Stimulated activated CD8-positive, alpha-beta memory T cell treated with anti-CD3 and anti-CD28 coated beads, Interleukin-2, amount 100 ng/mL, for 48 hours (primary cell): ENCODE measurements at places on chromosomes 7 and 10.

- DNase-seq = no peak
These were observed 192.4 kb upstream of the SH2B2 start for GRCh38 chr7:102094316-102094650.

DNA sequence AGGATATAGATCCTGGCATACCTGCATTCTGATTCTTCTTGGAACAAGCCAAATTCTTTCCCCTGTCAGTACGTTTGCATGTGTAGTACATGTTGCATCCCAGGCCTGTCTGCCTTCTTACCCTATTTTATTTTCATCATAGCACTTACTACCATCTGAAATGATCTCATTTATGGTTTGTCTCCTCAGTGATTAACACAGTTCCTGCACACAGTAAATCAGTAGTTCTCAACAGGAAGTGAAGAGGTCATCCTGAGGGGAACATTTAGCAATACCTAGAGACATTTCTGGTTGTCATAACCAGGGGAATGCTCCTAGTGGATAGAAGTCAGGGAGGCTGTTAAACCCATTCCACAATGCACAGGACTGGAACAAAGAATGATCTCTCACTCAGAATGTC lies 38.2 kb upstream of the SLC26A4 start:
- no peak for DNase-seq

DNA sequence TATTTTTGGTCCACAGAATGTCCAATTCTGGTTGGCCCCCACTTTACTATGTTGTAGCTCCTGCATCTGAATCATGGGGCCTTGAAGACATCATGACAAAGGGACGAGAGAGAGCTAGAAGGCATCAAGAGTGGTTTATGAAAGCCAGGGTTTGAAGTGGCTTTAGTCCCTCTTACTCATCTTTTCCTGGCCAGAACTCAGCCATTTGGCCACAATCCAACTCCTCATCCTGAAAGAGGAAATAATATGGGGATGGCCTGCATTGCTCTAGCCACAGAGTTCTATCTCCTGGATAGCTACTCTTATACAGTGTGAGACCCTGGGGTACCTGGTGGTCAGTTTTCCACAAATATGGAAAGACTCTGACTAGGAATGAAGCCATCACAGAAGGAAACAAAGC lies 418.9 kb downstream of the XPNPEP1 start:
- DNase-seq = no peak

DNA sequence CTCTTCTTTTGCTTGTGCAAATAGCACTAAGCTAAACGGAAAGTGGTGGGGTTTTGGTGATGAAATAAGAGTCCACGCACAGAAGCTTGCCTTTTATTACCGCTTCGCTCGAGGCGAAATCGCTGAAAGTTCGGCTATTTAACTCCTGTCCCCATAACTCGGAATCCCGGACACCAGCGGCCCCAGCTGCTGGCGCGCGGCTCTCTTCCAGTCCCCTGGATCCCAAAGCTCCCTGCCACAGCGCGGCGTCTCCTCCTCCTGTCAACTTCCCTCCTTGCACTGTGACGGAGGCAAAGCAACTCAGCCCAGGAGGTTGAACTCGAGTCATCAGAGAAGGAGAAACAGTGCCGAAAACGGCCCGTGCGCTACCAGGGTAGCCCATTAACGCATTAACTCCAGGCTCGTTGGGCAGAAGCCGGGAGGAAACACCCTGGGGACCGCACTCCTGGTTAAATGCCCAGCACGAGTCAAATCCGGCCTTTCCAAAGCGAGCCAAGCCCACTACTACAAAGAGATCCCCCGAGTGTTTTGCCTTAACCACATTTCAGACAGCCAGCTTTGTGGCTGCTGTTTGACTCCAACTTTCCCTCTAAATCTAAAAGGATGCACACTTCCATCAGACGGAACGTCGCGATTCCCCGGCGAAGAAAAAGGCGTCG lies 1.3 kb downstream of the SEMA3D start:
- no peak for DNase-seq

DNA sequence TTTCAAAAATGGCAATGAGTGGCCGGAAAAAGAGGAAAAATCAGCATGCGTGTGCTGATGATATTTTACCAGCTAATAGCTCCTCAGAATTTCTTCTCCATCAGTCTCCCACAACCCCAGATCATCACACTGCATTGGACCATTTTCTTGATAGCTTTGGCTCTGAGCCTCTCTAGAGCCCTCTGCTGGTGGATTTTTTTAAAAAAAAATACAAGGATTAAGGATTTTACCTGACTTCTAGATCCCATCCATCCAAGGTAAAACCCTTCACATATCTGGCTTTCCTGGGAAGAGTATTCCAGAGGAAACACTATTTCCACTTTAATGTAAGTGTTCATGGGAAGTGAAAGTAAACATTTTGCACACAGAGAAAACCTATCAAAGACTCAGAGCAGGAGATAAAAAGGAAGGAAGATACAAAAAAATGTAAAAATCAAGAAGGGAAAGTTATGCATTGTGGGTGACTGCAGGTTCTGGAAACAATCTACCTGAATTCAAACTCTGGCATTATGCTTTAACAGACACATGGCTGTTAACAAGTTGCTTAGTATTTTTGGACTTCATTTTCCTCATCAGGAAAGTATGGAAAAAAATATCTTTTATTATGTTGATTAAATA lies 380.9 kb downstream of the LRRTM3 start:
- DNase-seq = no peak

DNA sequence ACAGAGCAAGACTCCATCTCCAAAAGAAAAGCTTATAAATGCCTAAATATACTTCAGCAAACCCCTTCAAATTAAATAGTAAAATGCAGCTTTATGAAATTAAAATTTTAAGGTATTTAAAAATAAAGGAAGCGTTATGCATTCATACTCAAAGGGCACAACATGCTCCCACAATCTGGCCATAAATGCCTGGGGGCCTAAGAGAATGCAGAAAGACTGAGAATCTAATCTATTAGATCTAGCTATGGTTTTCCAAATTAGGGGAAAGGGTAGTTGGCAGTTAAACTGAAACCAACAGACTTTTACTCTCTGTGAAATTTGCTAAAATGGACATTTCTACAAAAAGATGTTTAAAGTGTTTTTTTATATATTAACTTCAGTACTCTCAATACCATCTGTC lies 40.6 kb downstream of the SORBS1 start:
- DNase-seq = no peak

GRCh38 chr7:36600314-36600682 lies 124.0 kb downstream of the AOAH start:
- no peak for DNase-seq

- no peak for DNase-seq
These were observed 604.0 kb downstream of the CALN1 start for GRCh38 chr7:71808115-71808514.

DNA sequence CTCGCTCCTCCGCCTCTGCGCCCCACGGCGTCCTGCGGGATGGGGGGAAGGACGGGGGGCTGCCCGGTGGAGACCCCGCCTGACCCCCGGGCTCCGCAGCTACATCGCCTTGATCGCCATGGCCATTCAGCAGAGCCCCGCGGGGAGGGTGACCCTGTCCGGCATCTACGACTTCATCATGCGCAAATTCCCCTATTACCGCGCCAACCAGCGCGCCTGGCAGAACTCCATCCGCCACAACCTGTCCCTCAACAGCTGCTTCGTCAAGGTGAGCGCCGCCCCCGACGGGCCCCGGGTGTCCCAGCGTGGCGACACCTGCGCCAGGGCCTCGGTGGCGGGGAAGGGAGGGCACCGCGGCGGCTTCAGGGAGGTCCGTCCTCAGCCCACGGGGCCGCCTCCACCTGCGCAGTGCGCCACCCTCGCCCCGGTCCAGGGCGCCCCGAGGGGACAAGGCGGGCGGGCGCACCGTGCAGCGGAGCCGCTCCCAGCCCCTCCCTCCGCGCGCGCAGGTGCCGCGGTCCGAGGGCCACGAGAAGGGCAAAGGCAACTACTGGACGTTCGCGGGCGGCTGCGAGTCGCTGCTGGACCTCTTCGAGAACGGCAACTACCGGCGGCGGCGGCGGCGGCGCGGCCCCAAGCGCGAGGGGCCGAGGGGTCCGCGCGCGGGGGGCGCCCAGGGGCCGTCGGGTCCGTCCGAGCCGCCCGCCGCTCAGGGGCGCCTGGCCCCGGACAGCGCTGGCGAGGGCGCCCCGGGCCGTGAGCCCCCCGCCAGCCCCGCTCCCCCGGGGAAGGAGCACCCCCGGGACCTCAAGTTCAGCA lies 793 bp downstream of the FOXL3 start:
- DNase-seq = no peak

GRCh38 chr10:44344727-44345126 lies 40.2 kb downstream of the CXCL12 start:
- DNase-seq = no peak

- DNase-seq = no peak
These were observed 365.3 kb downstream of the PARD3 start for GRCh38 chr10:34449836-34450235.

- no peak for DNase-seq
These were observed 151.7 kb downstream of the RTKN2 start for GRCh38 chr10:62116896-62117295.

DNA sequence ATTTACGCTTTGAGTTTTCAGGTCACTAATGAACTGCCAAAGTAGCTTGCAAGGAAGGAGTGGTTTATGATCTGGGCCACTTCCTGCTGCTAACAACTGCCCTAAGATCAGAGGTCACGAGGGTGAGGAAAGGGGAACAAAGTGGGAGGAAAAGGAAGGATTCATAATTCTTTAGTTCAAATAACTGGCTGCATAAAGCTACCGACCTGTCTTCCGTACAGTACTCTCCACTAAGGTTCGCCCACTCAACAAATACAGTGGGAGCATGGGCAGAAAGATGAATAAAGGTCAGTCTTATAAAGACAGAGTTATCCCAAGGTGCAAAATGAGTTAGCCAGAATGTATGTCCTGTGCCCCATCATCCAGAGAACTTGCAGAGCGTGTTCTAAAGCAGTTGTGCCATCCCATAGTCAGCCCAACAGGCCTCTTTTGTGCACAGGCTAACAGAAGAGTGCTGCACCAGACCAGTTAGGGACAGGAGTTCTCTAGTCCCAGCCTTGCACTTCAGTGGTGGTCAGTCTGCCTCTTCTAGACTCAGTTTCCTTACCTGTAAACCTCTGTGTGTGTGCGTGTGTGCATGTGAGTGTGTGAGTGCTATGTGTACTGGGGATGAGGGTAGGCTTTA lies 65.9 kb downstream of the CREB3L2 start:
- no peak for DNase-seq

GRCh38 chr7:47326220-47326619 lies 255.7 kb downstream of the TNS3 start:
- no peak for DNase-seq

- DNase-seq = no peak
These were observed 43.4 kb downstream of the PTTG1IP2 start for GRCh38 chr7:90512821-90513254.

GRCh38 chr10:128463991-128464760 lies 338.0 kb upstream of the MKI67 start:
- DNase-seq = no peak

DNA sequence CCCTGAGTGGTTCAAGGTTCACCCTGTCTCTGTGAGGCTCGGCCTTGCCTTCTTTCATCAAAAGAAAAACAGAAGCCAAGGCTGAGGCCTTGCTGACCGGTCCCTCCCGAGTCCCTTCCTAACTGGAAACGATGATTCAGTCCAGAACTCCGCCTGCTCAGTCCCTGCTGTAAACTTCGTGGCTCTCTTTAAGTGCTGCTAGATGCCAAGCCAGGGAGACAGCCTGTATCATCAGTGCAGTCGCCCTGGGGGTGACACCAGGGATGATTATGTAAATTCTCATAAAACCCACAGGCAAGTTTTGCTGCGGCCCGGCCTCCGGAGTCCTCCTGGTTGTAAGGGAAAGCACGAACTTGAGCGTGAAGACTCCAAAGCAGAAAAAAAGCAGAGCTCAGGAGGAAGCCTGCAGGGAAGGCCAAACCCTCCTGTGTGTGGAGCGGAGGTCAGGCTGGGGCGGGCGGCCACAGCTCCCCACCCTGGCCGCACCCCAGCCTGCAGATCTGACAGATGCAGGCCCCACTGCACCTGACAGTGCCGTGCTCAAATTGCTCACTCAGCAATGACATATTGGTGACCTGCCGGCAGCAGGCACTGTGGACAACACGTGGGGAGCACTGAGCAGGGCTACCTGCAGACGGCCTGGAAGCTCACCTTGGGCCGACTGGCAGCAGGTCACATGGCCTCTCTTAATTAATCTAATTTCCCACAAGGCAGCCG lies 123.4 kb downstream of the DYNC2I1 start:
- DNase-seq = no peak

- no peak for DNase-seq
These were observed 60.1 kb downstream of the CFAP46 start for GRCh38 chr10:132882069-132882951.

DNA sequence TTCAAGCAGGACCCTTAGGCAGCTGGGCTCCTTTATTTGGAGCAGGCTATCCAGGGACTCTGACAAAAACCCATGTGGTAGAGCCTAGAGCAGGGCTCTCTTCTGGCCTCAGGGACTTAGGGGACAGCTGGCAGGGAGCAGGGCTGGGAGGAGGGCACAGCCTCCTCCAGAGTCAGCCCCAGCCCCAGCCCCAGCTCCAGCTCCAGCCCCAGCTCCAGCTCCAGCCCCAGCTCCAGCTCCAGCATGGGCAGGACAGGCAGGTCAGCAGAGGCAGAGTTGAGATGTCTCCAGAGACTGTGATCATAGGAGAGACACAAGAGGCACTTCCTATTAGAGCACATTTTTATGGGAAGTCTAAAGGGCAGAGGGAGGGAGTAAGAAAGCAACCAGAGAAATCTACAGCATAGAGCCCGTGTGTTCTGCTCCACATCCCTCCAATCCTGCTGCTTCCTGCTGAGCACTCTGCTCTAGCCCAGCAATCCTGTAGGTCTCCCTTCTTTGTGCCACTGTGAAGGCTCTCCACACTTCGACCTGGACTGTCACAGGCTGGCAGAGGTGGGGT lies 13.3 kb upstream of the C10orf53 start:
- no peak for DNase-seq

- no peak for DNase-seq
These were observed 582.4 kb upstream of the FZD8 start for GRCh38 chr10:36224431-36224985.

DNA sequence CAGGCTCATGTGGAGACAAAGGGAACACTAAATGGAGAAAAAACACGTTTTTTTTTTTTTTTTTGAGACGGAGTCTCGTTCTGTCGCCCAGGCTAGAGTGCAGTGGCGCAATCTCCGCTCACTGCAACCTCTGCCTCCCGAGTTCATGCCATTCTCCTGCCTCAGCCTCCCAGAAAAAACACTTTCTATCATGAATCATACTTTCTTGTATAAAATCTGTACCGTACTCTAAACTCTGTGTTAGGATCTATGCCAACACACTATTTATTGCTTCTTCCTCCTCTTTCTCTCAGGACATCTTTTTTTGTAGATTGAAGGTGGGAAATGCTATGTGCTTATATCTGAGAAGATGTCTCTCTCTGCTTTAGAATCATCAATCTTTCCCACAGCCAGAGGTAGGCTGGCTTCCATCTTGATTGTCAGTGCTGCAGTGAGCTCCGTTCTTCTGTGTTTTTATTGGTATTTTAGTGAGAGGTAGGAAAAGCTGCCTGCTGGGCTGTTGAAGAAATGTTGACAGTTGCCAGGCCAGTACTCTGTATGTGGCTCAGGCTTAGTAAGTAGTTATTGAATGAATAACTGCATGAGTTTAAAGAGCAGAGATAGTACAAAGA lies 101.1 kb downstream of the GPR85 start:
- no peak for DNase-seq
